ENCODE measurements at places on chromosomes 4 and X. TPM values are rescaled to one million over a fixed set of nuclear protein-coding genes. Genes with fewer than 3 reads are reported as not detected.
A peak's percentile ranks its signal among the peaks of the same experiment; 100 is the strongest.

DNA sequence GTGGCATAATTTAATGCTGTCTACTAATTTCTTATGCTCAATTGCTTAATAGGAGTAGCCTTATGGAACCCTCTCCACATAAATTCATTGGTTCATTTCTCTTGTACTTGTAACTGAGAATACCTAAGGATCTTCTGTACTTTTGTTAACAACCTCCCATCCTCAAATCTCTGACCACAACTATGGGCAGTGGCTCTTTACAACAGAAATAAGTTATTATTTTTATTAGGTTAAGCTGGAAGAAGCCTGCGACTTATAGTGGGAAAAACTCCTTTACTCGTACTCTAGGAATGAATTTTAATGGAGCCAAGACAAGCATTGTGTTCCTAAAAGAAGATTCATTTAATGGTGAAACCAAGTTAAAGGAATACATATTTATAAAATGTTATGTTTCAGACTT, 337.1 kb upstream of the CTSO start:
- DNase-seq: no peak

- DNase-seq: no peak
Measured at GRCh38 chr4:52877036-52877435, 14.9 kb downstream of the RASL11B start.

GRCh38 chrX:153886915-153887314, 942 bp upstream of the L1CAM start:
- DNase-seq: no peak

GRCh38 chr4:41611881-41612871, 74.2 kb downstream of the LIMCH1 start:
- DNase-seq: no peak

DNA sequence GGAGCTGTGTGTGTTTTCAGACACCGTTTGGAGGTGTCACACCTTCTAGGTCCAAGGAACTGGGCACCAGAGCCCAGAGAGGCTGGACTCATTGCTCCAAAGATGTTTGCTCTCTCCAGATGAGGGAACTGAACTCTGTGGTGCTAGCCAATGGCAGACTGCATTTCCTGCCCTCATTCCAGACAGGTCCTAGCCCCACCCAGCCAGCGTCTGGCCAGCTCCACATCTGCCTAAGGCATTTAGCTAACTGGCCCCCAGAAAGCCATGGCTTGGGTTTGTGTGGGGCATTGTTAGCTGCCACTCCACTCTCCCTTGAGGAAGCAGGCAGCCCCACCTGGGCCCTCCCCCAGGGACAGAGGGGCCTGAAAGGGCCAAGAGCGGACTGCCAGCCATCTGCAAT, 11.4 kb downstream of the FGD1 start:
- DNase-seq: no peak

- DNase-seq: no peak
Measured at GRCh38 chr4:183540410-183541009, 35.7 kb downstream of the ING2 start.

DNA sequence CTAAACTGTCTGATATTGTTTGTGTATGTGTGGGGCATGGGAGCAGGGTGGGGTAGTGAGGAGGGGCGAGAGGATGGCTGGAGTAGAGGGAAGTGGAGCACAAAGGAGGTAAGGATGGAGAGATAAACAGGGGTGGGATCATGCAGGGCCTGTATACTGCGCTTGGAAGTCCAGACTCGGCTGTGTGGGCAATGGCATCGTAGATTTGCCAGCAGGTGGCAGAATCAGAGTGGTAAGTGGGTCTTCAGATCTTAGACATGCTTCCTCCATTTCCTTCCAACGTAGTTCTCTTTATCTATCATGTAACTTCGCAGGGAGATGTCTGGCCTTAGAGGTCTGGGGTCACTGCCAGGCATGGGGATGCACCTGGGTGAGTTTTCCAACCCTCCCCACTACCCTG, 155.5 kb downstream of the PDGFRA start:
- DNase-seq: peak; percentile 40

Gene CFI
- not detected for total RNA-seq

Gene RAB33B
- 8.0 TPM for total RNA-seq

Gene KDM6A
- 21.5 TPM for total RNA-seq

Gene F8A2
- total RNA-seq: not detected

Gene HHIP
- not detected for total RNA-seq

Gene PPM1K
- 55.2 TPM for total RNA-seq

Data from activated naive CD4-positive, alpha-beta T cell treated with anti-CD3 and anti-CD28 coated beads for 36 hours (primary cell).